SHP77 (cell line): ENCODE measurements at places on chromosomes 16 and 17.
A peak's percentile ranks its signal among the peaks of the same experiment; 100 is the strongest.

DNA sequence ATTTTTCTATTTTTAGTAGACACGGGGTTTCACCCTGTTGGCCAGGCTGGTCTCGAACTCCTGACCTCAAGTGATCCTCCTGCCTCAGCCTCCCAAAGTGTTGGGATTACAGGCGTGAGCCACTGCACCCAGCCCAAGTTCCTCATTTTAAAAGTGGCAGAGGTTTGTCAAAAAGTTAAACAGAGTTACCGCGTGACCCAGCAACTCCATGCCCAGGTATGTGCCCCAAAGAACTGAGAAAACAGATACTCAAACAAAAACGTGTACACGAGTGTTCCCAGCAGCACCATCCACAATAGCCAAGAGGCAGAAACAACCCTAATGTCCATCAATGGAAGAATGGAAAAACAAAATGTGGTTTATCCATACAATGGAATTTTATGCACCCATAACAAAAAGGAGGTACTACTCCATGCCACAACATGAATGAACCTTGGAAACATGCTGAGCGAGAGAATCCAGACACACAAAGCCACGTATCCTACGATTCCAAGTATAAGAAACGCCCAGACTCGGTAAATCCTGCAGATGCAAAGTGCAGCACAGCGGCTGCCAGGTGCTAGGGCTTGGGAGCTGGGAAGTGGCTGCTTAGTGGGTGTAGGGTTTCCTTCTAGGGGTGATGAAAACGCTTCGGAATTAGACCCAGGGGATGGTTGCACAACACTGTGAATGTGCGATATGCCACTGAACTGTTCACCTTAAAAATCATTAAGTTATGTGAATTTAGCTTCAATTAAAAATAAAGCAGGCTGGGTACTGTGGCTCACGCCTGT is 24.8 kb downstream of the ADCY9 start:
- no peak for DNase-seq

DNA sequence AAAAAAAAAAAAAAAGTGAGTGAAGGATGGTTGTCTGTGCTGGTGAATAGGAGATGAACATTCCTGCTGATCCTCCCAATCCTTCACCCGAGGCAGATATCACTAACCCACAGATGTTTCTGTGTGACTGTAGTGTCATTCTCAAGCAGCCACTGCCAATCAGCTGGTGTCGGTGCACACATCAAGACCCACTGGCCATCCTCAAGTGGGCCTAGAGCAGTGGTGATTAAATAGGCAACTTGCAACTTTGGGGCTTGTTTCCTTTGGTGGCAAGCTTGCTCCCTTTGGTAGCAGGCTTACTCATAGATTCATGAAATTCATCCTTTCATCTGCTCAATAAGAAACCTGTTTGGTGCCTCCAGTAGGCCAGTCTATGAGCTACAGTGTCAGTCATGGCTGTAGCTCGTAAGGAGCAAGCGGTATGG is 51.1 kb upstream of the LGALS9 start:
- no peak for DNase-seq

- no peak for DNase-seq
Measured at GRCh38 chr17:80220736-80221215, 549 bp downstream of the SLC26A11 start.

DNA sequence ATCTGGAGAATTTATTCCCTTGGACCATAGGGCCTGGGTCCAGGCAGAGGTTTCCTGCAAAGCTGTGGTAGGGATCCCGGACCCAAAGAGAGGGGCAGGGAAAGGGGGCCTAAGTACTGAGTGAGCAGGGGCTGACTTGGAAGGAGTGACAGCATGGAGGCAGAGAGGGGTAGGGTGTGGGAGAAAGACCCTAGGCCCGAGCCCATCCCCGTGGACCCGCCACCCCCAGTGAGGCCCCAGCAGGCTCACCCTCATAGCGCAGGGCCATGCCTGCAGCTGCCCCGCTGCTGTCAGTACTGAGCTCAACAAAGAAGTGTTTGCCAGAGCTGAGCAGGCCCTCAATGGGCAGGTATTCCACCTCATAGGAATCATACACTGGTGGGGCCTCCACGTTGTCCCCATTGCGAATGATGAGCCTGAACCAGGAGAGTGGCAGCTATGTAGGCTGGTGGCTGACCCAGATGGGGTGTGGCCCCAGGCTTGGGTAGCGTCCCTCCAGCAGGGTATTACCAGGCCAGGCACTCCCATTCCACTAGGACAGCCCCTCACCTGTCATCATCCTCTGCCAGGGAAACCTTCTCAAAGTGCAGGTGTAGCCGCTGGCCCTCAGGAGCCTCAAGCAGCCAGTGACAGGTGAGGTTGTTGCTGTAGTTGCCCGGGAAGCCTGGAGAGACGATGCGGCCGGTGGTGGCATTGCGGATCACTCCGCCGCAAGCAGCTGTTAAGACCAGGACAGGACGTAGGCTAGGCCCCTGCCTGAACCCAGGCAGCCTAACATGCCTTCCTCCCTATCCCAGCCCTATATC is 9.1 kb upstream of the PHF12 start:
- DNase-seq: no peak

DNA sequence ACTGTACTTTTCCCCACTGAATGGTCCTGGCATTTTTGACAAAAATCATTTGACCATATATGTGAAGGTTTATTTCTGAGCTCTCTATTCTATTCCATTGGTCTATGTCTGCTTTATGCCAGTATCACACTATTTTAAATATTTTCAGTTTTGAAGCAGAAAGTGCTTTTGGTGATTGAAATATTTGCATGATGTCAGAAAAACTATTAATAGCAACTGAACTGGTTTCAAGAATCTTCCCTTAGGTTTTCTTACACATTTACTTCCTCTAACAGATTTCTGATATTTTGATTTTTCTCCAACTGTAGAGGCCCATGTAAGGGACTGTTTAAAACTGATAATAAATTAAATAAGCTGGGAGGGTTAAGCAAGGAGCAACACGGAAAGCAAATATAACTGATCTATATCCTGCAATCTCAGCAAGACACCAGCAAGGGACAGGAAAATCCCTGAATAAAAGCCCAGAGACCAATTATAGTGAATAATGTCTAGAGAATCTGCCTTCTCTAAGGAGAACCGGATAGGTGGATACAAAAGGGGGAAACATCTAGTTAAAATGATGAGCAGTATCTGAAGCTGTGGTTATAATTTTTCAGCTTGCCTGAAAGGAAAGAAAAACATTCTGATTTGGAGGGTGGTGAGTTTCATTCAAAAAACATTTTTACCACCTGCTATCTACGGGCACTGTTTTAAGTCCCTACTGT is 80.9 kb upstream of the STAC2 start:
- DNase-seq: no peak

DNA sequence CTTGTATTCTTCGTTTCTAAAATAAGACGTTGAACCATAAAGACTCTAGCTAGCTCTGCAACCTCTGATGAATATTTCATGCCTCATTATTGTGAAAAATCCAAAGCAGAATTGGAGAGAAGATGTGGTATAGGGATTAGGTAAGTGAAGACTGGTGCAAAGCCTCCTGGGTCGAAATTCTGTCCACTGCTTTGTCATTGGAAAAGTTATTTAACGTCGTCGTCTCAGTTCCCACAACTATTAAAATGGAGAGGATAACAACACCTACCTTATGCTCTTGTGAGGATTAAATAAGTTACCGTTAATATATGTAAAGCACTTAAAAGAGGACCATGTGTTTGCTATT is 1.4 kb upstream of the PRPSAP2 start:
- no peak for DNase-seq

DNA sequence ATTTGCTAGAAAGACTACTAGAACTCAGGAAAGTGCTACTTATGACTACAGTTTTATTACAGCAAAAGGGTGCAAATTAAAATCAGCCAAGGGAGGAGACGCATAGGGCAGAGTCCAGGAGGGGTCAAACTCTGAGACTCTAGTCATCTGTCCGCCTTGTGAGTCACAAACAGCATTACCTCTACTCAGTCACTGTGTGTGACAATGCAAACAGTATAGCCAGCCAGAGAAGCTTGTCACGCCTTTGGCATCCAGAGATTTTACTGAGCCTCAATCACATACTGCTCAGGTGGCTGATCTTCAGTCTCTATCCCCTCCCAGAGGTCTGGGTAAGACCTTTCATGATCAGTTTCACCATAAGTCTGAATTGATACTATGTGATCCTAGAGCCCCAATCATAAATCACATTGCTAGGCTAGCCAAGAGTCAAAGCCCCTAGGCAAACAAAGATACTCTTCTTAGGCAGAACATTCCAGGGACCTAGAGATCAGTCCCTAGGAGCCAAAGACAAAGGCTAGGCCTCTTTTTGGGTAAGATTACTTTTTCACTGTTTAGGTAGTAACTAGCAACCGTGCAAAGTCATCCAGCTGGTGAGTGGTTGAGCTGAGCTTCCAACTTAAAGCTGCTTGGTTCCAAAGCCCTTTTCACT is 48.8 kb upstream of the CLEC19A start:
- no peak for DNase-seq

GRCh38 chr17:40026816-40027613 is 11.8 kb downstream of the CSF3 start:
- DNase-seq: peak; percentile 87

DNA sequence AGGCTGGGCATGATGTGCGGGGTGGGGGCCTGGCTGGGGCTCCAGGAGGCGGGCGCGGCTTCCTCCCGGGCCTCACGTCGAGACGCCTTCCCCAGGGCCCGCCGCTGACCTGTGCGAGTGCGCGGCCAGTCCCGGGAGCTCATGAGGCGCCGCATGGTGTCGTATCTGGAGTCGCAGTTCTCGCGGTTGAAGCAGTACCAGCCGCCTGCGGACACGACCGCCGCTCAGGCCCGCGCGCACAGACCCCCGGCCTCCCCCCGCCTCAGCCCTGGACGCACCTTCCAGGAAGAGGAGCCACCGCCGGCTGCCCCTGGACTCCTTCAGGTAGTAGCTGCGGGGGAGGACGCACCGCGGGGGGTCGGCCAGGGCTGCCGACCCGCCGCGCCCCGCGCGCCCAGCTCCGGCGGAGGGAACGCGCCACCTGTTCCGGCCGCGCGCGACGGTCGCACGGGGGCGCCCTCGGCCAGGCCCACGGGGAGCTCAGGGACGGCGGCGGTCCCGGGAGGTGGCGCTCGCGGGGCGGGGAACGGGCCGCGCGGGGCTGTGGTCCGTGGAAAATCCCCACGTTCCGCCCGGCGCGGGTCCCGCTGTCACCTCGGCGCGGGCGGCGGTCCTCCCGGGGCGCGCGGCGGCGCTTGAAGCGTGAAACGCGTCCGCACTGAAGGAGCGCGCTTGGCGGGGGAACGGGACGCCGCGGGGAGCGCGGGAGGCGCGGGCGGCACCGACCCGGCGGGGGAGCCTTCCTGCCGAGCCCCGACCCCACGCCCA is 1.4 kb downstream of the NOTUM start:
- DNase-seq: peak; percentile 72

DNA sequence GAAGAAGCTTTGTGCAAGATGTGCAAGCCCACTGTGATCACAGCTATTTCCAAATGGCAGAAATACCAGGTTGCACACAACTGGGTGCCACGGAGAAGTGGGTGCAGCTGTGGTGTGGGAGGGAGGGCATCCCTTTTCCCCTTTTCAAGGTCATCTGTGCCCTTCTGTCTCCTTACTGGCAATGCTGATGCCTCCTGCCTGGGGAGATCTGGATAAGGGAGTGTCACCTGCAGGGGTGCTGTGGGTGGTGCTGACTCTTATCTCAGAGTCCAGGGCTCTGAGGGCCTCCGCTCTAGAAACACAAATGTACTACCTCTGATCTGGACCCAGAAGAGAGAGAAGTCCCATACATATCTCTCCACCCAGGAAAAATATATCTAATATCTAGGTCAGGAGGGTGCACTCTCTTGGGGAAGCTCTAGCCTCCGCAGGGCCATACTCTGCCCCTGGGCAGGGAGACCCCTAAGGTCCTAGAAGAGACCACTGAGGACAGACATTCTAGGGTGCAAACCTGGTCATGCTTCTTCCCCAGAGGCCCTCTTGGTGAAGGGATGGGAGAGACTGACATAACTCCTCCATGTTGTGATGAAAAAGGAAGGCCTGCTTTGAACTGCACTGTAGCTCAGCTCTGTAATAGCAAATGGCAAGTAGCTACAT is 18.5 kb downstream of the NPRL3 start:
- no peak for DNase-seq

DNA sequence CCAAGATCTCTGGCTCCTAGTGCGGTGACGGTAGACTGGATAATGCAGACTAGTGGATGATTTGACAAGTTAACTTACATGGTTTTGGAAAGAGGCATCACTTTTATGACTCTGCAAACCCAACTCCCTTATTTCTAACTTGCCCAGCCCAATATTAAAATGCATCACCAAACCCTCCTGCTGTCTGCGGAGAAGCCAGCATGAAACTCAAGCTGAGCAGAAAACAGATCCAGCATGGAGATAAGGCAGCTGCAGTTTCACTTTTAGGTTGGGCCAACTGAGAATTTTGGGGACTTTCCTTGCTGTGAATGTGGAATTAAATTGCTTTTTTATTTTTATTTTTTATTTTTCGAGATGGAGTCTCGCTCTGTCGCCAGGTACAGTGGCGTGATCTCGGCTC is 27.8 kb downstream of the CDH1 start:
- no peak for DNase-seq

- DNase-seq: no peak
Measured at GRCh38 chr16:35733971-35734702, 2274.7 kb downstream of the TP53TG3F start.

GRCh38 chr16:79213214-79213613 is 387.3 kb downstream of the MAF start:
- DNase-seq: no peak

DNA sequence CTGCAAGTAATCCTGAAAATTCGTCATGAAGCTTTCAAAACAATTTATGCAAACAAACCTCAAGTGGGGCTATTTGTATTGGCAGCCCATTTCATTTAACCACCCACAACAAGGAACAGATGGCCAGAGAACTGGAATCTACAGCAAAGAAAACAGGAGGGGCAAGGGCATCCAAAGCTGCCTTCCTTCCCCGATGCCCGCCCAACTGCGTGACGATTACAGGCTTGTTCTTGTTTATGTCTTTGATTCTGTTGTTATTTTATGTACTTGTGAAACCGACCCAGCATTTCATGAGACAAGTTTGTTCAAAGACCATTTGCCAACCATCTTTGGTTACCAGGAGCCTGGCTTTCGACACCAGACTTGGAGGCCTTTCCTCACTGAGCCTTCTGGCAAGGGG is 59.1 kb upstream of the IRX6 start:
- peak; percentile 48 for DNase-seq

- no peak for DNase-seq
Measured at GRCh38 chr16:58814348-58814801, 80.3 kb upstream of the GOT2 start.

DNA sequence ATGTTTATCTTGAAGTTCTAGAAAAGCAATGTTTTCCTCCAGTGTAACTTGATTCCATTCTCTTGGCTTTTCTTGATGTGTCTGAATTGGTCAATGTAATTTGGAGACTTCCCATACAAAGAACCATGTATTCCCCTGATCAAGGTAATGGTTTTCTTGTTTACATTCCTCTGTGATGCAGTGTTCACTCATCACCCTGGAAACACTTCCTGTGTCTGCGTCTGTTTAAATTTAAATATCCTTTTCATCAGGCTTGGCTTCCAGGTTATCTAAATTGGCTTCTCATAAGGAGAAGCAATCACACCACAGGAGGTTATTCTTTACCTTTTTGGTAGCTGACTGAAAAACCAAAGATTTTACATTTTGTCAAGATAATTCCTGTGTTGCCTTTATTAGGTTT is 237.3 kb upstream of the WSCD1 start:
- no peak for DNase-seq
